CD8-positive, alpha-beta T cell (primary cell): ENCODE measurements at places on chromosomes 3 and 15.

DNA sequence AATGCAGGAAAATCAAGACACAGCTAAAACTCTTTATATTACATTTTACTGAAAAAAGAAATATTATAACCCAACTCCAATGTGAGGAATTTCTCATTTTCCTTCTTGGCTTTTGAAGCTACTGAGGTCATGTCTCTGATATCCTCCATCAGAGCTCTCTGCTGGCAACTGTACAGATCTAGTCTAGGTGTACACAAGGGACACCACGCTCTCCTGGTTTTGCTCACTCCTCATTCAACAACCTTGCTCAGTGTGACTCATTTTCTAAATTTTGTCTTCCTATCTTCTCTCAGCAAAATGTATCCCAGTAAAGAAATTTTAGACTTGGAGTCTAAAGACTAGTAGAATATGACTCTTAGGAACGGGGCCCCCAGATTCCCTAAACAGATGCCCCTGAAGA lies 144.3 kb downstream of the KCNMB2 start:
- DNase-seq: no peak

- no peak for DNase-seq
Measured at GRCh38 chr3:196220991-196221390, 4.7 kb downstream of the SLC51A start.

- DNase-seq: no peak
Measured at GRCh38 chr3:48951764-48952163, 33.1 kb downstream of the ARIH2 start.

DNA sequence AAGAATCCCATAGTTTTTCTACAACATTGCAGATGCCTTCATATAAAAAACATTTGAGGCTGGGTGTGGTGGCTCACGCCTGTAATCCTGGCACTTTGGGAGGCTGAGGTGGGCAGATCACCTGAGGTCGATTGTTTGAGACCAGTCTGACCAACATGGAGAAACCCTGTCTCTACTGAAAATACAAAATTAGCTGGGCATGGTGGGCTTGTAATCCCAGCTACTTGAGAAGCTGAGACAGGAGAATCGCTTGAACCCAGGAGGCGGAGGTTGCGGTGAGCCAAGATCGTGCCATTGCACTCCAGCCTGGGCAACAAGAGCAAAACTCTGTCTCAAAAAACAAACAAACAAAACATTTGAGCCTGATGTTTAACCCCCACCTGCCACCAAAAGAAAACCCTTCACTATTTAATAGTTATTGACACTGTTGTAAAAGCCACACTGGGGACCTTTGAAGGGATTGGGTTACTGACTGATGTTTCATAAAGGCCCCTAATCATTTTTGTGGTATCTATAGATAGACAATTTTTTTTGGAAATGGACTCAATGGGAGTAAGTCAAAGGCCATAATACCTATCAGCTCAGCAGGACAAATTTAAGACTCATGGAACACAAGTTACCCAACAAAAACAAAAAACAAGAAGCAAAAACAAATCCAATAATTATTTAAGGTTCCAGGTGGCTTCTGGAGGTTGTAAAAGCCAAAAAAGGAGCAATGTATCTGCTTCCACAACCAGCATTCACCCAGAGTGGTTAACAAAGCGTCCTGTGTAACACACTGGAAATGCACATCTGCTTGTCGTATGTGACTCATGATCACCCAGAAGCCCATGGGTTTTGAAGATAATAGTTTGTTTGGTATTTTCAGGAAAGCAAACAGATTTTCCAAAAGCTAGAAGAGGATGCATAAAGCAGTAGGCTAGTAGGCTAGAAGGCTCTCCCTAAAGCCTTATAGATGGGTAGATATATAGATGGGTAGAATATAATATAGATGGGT lies 41.2 kb downstream of the CDCP1 start:
- DNase-seq: no peak

- DNase-seq: no peak
Measured at GRCh38 chr15:66747886-66748707, 46.1 kb downstream of the SMAD6 start.

DNA sequence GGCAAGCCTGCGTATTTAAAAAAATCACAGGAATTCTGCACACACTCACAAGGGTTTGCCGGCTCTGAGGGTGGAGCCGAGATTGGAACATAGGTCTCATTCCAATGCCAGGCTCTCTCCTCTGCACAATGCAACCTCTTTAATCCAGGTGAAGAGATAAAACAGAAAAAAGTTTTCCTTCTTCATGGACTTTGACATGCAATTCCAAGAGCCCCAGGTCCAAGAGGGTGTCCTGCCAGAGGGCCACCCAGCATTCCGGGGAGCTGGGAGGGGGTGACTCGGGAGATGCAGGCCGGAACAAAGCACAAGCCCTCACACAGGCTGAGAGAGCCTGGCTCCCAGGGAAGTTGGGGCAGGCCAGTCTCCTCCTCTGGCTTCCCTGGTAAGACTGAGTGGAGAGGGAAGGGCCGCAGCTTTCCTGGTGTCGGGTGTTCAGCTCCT lies 6.7 kb upstream of the SLC12A8 start:
- DNase-seq: no peak

- no peak for DNase-seq
Measured at GRCh38 chr15:40789119-40789518, 17.8 kb upstream of the ZFYVE19 start.

DNA sequence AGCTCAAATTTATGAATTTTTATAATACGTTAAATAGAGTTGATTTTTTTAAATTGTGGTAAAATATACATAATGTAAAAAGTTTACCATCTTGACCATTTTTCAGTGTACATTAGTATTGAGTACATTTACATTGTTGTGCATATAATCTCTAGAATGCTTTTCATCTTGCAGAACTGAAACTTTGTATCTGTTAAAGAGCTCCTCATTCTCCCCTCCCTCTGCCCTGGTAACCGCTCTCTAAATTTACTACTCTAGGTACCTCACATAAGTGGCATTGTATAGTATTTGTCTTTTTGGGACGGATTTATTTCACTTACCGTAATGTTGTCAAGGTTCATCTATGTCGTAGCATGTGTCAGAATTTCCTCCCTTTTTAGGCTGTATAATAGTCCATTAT lies 13.6 kb downstream of the TBC1D23 start:
- no peak for DNase-seq

DNA sequence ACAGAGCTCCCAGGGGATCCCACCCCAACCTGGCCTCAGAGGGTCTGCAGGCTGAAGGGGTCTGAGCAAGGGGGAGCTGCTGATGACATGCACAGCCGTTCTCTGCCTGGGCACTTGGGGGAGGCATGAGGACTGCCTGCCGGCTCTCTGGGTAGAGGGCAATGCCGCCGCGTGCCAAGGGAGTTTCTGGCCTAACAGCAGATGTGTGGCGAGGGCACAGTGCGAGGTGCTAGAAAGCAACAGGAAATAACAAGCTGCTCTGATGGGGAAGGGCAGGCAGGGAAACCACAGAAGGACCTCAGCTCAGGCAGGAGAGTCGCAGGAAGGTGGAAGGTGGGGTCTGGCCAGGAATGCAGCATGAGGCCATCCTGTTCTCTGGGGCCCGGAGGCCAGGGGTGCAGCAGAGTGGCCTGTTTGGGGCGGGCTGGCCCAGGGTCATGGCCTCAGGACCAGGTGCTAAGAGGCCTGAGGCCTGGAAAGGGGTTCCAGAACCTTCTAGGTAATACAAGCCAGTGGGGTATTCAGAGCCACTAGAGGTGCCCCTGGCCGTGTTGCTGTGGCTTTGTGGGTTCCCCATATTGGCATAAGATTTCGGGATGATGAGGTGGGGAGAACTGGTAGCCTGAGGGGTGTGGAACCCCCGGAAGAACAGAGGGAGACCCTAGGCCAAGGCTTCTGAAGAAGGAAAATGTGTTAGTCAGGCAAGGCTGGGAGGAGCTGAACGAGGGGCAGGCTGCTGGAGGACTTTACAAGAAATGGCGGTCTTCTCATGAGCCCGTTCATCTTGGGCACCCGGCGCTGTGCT lies 41.2 kb downstream of the RGMA start:
- peak; percentile 34 for DNase-seq
